ENCODE measurements at places on chromosomes 13 and 19.

DNA sequence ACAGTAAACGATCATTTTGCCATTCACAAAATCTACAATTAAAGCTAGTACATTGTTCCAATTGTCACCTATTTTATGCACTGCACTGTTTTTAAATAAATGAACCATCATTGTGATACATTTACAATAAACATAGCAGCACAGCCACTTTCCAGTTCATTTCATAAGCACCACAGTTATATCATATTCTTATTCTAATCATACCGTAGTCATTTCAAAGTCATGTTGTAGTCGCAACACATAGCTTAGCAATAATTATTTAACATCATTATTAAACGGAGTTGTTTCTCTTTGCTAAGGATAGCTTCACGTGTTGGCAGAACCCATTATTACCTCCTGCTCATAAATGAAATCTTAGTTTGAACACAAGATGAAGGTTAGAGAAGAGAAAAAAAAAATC is 2.2 kb upstream of the PCDH9 start:
- no peak for DNase-seq

- DNase-seq, result no peak
Measured at GRCh38 chr19:45473682-45474605, 6.1 kb downstream of the FOSB start.

DNA sequence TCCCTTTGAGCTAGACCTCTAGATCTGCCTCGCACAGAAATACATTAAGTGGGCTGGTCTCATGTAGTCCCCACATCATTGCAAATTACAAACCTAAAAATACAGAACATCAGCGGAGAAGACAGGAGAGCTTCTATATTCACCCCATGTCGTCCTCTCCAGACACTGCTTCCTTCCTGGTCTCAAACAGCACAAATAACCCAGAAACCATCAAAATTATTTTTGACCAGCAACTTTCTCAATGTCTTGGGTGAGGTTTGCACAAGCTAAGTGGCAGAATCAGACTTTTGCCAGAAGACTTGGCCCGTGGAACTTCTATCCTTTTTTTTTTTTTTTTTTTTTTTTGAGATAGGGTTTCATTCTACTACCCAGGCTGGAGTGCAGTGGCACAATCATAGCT is 28.2 kb downstream of the CLEC17A start:
- no peak for DNase-seq

DNA sequence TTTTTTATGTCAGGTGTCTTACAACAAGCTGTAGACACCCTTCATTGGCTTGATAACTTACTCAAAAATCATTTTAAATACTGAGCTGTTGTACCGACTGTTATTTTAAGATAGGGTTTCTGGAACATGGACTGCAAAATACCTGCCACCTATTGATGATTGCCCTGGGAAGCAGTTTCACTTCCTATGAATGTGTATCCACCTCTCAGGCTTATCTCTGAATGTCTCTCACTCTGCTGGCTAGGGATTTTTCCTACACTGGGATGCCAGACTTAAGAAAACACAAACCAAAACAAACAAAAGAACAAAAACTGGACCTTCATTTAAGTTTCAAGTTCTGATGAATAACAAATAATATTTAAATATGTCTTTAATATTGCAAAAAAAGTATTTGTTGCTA is 663.7 kb downstream of the EFNB2 start:
- no peak for DNase-seq

- DNase-seq, result no peak
Measured at GRCh38 chr19:49884760-49885159, 7.3 kb downstream of the TBC1D17 start.

DNA sequence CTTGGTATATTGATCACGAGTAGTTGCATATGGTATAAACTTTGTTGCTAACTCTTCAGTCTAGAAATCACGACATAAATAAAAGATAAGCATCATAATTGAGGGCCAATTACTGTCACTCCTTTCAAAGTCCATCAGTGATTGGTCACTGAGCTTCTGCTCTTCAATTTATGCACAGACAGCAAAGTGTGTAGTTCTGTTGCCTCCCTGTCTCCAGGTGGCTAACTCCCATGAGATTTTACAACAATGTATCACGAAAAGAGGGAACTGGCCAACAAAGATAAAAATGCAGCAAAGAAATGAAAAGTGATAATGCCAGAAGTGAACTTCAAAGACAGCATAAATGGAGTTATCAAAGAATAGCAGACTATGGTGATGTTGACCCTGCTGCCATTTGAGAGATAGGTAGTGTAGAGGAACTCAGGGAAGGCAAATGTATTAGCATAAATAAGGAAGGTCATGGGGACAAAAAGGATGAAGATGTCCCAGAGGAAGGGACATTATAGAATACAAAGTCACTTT is 12.7 kb upstream of the TNFSF14 start:
- DNase-seq, result no peak

- DNase-seq, result no peak
Measured at GRCh38 chr13:50248516-50249143, 233.4 kb downstream of the KCNRG start.

DNA sequence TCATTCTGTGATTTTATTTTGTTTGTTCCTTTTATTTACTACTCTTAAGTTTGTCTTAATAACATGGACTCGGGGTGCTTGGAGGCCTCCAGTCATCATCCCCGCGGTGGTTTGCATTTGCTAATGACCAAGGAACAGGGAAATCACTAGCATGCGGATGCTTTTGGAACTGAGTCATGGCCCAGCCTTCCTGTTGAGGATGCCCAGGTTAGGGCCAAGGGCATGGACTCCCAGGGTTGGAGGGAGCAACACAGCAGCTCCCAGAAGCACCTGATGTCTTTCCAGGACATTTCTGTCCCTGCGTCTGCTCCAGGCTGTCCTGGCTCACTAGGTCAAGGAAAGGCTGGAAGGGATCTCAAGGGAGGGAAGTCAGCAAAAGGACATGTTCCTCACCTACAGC is 423.7 kb upstream of the TSHZ3 start:
- DNase-seq, result no peak

DNA sequence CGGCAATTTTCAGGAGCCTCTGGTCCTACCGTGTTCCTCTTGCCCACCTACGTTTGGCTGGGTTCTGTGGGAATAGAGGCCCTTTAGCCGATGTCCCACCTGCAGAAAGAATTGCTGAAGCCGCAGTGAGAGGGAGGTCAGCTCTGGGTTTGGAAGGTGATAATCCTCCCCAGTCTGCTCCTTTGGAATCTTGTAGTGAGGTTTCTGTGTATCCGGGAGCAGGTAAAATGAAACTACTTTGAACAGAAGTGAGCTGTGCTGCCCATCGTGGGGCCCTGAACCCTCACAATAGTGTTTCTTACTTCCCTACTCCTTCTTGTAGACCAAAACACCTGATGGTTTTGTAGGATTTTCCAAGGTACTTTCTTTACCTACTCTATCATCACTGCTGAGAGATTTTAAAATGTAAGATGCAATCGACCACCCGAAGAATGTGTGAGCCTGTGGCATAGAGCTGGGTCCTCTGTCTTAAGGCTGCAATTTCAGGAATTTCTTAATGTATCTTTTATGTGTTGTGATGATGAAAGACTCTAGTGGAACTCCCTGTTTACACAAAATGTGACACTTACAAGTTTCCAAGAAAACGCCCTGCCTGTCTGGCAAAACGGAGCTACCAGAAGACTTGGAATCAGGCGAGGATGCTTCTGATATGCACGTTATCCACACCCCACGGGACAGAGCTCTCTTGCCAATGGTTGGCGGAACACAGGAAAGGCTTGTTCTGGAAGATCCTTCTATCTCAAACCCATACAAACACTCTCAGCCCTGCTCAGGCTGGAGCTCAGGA is 76.1 kb downstream of the RGCC start:
- no peak for DNase-seq

- no peak for DNase-seq
Measured at GRCh38 chr19:13036366-13036976, 41.2 kb downstream of the NFIX start.

DNA sequence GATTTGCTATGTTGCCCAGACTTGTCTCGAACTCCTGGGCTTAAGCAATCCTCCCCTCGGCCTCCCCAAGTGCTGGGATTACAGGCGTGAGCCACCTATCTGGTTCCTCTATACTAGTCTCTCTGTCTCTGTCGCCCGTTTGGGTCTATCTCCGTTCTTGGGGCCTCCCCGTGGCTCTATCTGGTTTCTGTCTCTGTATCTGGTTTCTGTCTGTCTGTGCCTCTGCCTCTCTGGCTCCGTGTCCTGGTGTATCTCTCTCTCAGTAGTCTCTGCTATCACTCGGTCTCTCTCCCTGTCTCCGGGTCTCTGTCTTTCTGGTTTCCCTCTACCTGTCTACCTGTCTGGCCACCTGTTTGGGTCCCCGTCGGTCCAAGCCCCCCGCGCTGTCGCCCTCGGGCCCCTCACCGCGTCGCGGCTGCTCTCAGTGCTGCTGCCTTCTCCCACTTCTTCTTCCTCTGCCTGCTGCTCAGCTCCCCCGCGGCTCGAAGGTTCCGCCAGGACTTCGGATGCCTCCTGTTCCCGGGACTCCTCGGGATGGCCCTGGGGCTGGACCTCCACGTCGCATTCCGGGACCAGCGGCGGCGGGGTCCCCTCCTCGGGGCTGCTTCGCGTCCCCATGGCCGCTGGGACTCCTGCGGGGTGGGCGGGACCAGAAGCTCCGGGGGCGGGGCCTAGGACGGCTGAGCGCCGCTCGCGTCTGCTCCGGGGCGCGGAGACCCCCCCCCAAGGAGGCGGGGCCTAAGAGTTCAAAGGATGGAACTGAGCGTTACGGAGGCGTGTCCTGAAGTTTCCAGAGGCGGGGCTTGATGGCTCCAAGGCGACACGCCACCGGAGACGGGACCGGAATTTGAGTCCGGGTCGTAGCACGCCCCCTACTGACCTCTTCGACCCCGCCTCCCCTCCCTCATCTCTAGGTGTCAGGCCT is 783 bp downstream of the PHLDB3 start:
- DNase-seq, result peak; percentile 99

DNA sequence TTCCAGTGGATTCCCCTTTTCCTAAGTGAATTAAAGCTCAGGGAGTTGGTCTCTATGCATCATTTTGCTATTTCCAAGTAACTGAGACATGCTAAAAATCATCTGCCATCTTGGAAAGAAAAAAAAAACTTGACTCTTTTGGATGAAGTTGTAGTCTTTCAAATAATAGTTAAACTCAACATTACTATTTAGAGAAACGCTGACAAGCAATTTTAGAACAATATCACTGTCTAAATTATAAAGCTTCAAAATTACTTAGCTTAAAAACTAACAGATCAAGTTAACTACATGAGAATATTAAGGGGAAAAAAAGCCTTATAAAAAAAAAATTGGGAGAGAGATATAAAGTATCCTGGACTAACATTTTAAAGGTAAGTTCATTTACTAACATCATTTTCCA is 68.5 kb downstream of the STOML3 start:
- no peak for DNase-seq

- no peak for DNase-seq
Measured at GRCh38 chr13:102940143-102940542, 94.3 kb downstream of the ERCC5 start.

DNA sequence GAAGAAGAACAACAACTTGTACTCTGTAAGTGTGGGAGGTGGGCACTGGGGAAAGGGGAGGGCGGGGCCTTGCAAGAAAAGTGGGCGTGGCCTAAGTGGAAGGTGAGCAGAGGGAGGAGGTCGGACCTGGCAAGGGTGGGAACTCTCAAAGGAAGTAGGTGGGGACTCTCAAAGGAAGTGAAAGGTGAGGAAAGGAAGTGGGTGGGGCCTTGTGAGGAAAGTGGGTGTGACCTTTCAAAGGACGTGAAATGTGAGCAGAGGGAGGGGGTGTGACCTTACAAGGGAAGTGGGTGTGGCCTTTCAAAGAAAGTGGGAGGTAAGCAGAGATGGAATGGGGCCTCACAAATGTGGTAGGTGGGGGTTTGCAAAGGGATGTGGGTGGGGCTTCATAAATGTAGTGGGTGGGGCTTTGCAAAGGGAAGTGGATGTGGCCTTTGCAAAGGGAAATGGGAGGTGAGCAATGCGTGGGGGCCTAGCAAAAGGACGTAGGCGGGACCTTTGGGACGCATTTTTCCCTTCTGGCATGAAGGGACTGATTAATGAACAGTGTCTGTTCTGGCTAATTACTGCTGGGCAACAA is 25.9 kb downstream of the ACSBG2 start:
- peak; percentile 23 for DNase-seq

GRCh38 chr19:17202249-17202648 is 12.9 kb upstream of the USE1 start:
- no peak for DNase-seq

DNA sequence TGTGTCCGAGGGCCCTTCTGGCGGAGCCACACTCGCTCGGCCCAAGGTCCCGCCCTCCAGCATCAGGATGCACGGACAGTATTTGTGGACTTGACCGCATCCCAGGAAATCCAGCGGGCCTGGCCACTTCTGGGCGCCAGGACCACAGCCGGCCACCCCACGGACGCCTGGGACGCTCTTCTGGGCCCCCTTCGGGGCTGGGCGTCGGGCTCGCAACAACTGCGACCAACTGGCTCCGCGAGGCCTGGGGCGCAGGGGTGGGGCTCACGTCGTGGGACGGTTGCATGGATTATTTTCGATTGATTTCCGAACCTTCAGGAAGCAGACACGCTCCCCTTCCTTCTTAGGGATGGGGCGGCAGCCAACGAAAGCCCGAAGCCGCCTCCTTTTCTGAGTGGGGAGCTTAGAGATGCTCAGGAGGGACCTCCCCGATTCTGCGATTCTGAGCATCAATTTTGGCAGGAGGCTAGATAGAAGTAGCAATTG is 521 bp upstream of the NUP58 start:
- DNase-seq, result no peak

DNA sequence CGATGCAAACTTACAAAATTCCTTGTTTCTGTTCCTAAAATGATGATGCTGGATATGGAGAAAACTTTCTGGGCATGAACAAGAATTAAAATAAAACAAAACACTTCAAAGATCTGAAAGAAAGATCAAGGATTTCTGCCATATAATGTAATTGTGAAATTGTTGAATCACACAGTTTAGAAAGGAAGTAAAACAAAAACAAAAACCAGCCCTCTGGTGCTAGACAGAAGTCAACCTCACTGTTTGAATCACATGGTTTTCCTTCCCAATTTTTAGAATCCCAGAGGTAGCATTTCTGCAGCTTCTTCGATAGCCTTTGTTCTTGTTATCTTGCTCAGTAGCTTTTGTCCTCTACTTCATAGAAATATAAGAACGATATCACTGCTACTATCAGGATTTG is 118.2 kb upstream of the ARGLU1 start:
- DNase-seq, result no peak

DNA sequence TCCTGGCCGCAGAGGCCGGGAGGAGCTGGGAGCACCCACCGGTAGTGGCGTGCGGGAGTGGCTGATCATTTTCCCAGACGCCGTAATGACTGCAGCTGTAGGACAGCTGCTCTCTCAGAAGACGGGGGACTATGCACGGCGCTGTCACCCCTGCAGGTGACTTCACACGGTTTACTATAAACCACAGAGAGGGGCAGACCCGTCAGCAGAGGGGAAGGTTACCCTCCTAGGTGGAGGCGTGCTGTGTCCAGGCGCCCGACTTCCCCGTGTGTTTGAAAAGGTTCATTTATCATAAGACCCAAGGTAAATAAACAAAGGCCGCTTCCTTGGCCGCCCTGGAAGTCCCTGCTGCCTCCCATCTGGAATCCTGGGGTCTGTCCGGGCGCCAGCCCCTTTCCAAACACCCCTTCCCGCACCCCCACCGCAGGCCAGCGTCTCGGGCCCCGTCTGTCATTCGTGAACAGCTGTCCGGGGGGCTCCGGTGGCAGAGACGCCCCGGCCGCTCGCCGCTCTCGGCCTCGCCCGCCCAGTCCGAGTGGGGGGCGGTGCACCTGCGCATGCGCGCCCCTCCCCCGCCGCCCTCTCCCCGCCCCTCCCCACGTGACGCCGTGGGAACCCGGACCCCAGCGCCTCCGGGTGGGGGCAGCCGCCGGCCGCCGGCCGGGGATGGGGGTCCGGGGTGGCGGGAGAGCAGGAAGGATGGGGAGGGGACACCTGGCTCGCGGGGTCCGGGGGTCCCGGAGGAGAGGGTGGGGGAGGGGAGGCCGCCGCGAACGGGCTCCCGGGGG is 915 bp downstream of the SHC2 start:
- DNase-seq, result no peak

GRCh38 chr19:14056741-14057356 is 5.0 kb downstream of the PALM3 start:
- DNase-seq, result no peak
